ENCODE measurements at places on chromosomes 11 and 22.

DNA sequence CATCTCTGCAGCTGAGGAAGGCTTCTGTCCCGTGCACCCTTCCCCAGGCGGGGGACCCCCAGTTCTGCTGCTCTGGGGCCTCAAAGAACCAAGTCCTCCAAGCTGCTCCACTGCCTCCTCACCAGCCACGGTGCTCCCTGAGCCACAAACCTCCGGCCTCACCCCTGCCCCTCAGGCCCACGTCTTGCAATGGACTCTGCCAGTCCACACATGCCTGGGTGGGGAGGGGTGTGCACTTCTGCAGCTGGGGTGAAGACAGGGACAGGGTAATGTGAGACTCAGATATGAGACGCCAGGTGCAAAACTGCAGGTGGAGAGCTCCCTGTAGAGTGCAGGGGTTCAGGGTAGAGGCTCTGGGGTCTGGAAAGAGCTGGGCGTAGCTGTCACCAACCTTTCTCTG, 3.2 kb upstream of the PTDSS2 start:
- H3K4me1 ChIP-seq, result peaks cover 16% of the 10 kb centered on the region
- H3K36me3 ChIP-seq, result no peaks in the 10 kb centered on the region
- no peak overlapping the region for H3K4me3 ChIP-seq
- no peak overlapping the region for H3K27ac ChIP-seq
- DNase-seq, result no peak

DNA sequence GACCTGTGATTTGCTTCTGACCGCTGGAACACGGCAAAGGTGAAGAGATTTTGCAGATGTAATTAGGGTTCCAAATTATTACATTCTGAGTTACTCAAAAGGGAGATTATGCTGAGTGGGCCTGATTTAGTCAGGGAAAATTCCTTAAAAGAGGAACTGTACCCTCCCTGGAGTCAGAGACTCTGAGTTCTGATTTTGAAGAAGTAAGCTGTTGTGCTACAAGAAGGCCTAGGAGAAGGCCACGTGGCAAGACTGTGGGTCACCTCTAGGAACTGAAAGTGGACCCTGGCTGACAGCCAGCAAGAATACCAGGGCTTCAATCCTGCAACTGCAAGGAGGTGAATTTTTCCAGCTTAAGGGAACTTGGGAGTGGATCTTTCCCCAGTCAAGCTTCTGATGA, 45.3 kb downstream of the CHRDL2 start:
- H3K27me3 ChIP-seq, result peaks cover 40% of the 10 kb centered on the region
- no peaks in the 10 kb centered on the region for H3K36me3 ChIP-seq
- no peak overlapping the region for H3K27ac ChIP-seq
- H3K4me3 ChIP-seq, result no peak overlapping the region
- peaks cover 3% of the 10 kb centered on the region for H3K4me1 ChIP-seq

GRCh38 chr11:61659413-61660196, 20.6 kb upstream of the DAGLA start:
- no peaks in the 10 kb centered on the region for H3K36me3 ChIP-seq
- H3K27me3 ChIP-seq, result peaks cover 7% of the 10 kb centered on the region
- no peak for DNase-seq
- no peak overlapping the region for H3K4me3 ChIP-seq

DNA sequence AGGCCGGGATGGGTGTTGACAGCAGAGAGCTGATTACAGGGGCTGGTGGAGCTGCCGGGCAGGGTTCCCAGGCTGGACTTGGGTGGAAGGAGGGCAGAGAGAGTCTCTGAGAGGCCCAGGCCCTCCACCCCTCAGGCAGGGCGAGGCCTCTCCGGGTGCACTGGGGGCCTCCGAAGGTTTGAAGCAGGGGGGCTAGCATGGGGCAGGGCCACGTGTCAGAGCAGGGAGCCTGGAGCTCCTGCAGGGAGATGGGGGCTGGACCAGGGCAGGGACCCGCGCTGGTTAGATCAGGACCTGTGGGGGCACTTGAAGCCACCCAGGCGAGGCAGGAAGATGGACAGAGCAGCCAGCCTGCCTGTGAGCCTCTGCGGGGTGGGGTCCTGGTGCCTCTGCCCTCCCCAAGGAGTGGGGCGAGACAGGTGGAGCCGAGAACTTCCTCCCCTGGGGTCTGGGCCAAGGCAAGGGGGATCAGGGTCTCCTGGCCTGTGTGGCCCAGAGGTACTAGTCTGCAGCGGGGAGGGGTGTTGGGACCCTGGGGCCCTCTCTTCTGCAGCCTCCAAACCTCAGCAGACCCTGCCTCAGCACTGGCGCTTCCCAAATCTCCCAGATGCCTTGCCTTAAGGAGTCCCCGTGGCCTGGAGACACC, 911 bp downstream of the PANX2 start:
- peaks cover 28% of the 10 kb centered on the region for H3K4me1 ChIP-seq
- H3K27ac ChIP-seq, result no peak overlapping the region
- H3K27me3 ChIP-seq, result peaks cover 47% of the 10 kb centered on the region
- H3K36me3 ChIP-seq, result no peaks in the 10 kb centered on the region

DNA sequence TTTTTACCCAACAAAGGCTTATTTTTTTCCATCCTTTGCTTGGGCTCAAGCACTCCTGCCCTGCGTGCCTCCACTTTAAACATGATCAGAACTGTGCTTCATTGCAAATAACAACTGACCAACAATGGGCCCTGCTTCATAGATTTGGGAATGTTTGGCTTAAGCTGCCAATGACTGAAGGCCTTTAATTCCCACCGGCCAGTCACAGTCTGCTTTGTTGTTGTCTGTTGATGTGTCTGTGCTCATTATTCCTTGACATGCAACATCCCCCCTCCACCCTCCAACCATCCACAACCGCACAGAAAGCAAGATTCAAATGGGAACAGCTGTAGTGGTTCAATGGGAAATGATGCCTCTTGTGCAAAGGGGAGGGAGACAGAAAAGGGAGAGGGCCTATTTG, 23.0 kb downstream of the PAX6 start:
- peaks cover 15% of the 10 kb centered on the region for H3K27me3 ChIP-seq
- no peak for DNase-seq
- H3K4me1 ChIP-seq, result no peaks in the 10 kb centered on the region
- H3K4me3 ChIP-seq, result no peak overlapping the region

- no peaks in the 10 kb centered on the region for H3K36me3 ChIP-seq
- peaks cover 18% of the 10 kb centered on the region for H3K27me3 ChIP-seq
- H3K4me3 ChIP-seq, result no peak overlapping the region
- H3K4me1 ChIP-seq, result no peaks in the 10 kb centered on the region
- H3K27ac ChIP-seq, result no peak overlapping the region
Measured at GRCh38 chr22:44482776-44483175, 15.3 kb downstream of the RTL6 start.

DNA sequence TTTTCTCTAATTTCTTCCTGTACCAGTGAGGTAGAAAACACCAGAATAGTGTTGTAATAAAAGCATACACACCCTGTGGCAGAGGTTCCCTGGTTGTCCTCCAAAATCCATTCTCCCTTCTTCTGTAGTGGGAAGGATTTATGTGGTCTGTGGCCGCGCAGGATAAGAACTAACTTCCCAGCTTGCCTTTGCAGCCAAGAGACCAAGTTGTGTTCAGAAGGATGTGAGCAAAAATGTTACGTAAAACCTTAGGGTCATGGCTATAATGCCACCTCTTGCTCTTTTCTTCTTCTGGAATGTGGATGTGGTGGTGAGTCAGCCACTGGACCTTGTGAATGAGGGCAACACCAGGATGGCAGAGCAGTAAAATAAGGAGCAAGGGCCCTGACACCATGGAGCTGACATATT, 28.4 kb downstream of the CCDC90B start:
- H3K27me3 ChIP-seq, result no peaks in the 10 kb centered on the region
- no peaks in the 10 kb centered on the region for H3K36me3 ChIP-seq
- H3K27ac ChIP-seq, result no peak overlapping the region
- no peak overlapping the region for H3K4me3 ChIP-seq
- DNase-seq, result no peak

- peak overlapping the region; percentile 77 for H3K4me3 ChIP-seq
- no peaks in the 10 kb centered on the region for H3K36me3 ChIP-seq
- peak overlapping the region; percentile 97 for H3K27ac ChIP-seq
- peaks cover 41% of the 10 kb centered on the region for H3K4me1 ChIP-seq
Measured at GRCh38 chr22:46791201-46791731, 28.8 kb downstream of the TBC1D22A start.

GRCh38 chr11:66858186-66858938, 1.5 kb downstream of the LRFN4 start:
- no peak for DNase-seq
- no peaks in the 10 kb centered on the region for H3K36me3 ChIP-seq
- H3K27ac ChIP-seq, result no peak overlapping the region
- no peaks in the 10 kb centered on the region for H3K27me3 ChIP-seq

DNA sequence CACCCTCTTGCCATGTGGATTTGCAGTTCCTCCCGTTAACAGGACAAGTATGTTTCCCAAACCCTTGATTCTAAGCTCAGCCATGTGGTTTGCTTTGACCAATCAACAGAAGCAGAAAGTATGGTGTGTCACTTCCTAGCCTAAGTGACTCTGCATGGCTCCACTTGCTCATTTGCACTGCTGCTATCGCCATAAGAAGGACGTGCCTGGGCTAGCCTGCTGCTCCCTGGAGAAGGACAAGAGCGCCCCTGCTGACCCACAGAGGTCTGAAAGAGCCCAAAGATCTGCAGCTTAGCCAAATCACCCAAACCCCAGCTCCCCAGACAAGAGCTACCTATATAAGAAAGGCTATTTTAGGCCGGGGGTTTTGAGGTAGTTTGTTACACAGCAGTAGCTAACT, 18.0 kb downstream of the TBRG1 start:
- DNase-seq, result no peak
- no peak overlapping the region for H3K27ac ChIP-seq
- H3K36me3 ChIP-seq, result peaks cover 14% of the 10 kb centered on the region
- H3K27me3 ChIP-seq, result no peaks in the 10 kb centered on the region
- peaks cover 8% of the 10 kb centered on the region for H3K4me1 ChIP-seq

GRCh38 chr11:64755681-64756361, 4.0 kb downstream of the PYGM start:
- no peaks in the 10 kb centered on the region for H3K36me3 ChIP-seq
- H3K27me3 ChIP-seq, result no peaks in the 10 kb centered on the region
- no peak overlapping the region for H3K4me3 ChIP-seq
- peaks cover 41% of the 10 kb centered on the region for H3K4me1 ChIP-seq
- no peak for DNase-seq
- H3K27ac ChIP-seq, result no peak overlapping the region

DNA sequence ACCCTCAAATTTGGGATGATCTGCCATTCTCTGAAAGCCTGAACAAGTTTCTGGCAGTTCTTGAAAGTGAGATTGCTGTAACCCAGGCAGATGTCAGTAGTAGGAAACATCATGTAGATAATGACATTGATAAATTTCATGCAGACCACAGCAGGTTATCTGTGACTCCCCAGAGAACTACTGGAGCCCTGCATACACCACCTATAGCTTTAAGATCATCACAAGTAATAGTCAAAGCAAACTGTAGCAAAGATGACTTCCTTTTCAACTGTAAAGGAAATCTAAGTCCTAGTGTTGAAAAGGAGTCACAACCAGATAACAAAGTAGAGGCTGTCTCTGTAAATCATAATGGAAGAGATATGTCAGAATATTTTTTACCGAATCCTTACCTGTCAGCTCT, 31.0 kb downstream of the DDIAS start:
- no peak overlapping the region for H3K4me3 ChIP-seq
- no peaks in the 10 kb centered on the region for H3K27me3 ChIP-seq
- DNase-seq, result no peak
- H3K4me1 ChIP-seq, result peaks cover 30% of the 10 kb centered on the region

DNA sequence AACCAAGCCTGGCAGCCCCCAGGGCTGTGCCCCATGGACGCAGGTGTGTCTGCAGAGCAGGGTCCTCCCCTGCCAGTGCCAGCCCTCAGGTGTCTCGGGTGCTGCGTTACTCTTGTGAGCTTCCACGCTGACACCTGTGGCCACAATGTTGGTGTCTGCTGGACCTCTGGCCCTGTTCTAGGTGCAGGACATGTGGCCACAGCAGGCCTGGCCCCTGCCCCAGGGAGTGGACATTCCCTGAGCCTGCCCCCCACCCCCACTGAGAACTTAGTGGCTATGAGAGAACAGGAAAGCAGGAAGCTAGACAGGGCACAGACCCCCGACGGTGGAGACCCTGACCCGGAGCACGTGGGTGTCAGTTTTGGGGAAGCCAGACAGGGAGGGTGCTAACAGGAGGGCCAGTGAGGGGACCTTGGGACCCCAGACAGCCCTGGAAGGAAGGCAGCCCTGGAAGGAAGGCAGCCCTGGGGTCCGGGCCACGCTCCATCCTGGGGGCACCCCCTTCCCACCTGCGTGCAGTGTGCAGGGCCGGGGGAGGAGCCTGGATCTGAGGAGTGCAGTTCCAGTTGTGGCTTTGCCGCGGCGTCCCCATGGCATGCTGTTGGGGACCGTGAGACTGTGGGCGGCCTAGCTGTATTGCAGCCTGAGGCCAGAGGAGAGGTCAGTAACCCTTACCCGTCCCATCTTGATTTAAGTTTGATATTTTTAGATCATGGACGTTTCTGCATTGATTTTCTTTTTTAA, 43.9 kb upstream of the PPARA start:
- no peaks in the 10 kb centered on the region for H3K4me1 ChIP-seq
- no peak overlapping the region for H3K27ac ChIP-seq
- H3K36me3 ChIP-seq, result no peaks in the 10 kb centered on the region
- H3K27me3 ChIP-seq, result no peaks in the 10 kb centered on the region

- H3K27me3 ChIP-seq, result no peaks in the 10 kb centered on the region
- DNase-seq, result no peak
Measured at GRCh38 chr11:68090706-68091105, 30.5 kb downstream of the CHKA start.

DNA sequence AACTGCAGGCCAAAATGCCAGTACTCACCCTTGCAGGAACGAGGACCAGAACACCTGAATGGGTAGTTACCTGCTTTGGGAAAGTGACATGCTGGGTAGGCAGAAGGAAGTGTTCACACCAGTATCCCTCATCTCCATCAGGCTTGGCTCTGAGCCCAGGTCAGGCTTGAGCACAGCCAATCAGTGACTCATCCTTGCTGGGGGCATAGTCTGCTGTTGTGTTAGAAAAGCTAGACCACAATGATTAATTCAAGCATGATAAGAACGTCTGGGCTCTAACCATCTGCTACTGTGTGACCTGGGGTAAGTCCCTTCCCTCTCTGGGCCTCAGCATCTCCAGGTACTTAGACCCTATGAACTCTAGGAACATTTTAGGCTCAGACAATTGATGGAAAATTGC, 450.4 kb downstream of the MIAT start:
- H3K4me1 ChIP-seq, result no peaks in the 10 kb centered on the region
- H3K36me3 ChIP-seq, result peaks cover 8% of the 10 kb centered on the region
- peaks cover 24% of the 10 kb centered on the region for H3K27me3 ChIP-seq

- H3K27me3 ChIP-seq, result peaks cover 6% of the 10 kb centered on the region
- DNase-seq, result no peak
- H3K4me3 ChIP-seq, result no peak overlapping the region
- no peaks in the 10 kb centered on the region for H3K36me3 ChIP-seq
- H3K27ac ChIP-seq, result no peak overlapping the region
Measured at GRCh38 chr11:31913985-31914384, 102.9 kb upstream of the PAX6 start.

DNA sequence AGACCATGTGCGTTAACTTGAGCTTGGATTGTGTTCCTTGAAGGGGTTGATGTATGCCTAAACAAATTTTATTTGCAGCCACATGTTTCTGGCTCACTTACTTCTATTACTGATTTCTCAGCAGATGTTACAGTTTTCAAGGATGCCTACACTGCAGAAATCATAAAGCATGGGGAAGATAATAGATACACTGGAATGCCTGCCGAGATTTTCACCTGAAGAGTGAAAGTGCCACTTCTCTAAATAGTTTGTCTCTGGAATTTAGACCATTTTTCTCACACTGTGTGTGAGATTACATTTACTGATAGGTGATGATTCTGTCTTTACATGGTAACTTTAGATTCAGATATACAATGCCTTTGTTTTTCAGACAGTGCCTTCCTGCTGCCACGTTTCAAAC, 81.6 kb downstream of the SIK2 start:
- H3K36me3 ChIP-seq, result peaks cover 15% of the 10 kb centered on the region
- H3K4me3 ChIP-seq, result no peak overlapping the region
- H3K27me3 ChIP-seq, result no peaks in the 10 kb centered on the region
- H3K4me1 ChIP-seq, result no peaks in the 10 kb centered on the region
- DNase-seq, result no peak
- no peak overlapping the region for H3K27ac ChIP-seq

All from naive B cell (primary cell).